ENCODE measurements at places on chromosomes 16 and 17.

- no peak for DNase-seq
Measured at GRCh38 chr16:11126399-11127054, 129.5 kb downstream of the SOCS1 start.

- no peak for DNase-seq
Measured at GRCh38 chr16:83233153-83233552, 574.6 kb upstream of the HSBP1 start.

DNA sequence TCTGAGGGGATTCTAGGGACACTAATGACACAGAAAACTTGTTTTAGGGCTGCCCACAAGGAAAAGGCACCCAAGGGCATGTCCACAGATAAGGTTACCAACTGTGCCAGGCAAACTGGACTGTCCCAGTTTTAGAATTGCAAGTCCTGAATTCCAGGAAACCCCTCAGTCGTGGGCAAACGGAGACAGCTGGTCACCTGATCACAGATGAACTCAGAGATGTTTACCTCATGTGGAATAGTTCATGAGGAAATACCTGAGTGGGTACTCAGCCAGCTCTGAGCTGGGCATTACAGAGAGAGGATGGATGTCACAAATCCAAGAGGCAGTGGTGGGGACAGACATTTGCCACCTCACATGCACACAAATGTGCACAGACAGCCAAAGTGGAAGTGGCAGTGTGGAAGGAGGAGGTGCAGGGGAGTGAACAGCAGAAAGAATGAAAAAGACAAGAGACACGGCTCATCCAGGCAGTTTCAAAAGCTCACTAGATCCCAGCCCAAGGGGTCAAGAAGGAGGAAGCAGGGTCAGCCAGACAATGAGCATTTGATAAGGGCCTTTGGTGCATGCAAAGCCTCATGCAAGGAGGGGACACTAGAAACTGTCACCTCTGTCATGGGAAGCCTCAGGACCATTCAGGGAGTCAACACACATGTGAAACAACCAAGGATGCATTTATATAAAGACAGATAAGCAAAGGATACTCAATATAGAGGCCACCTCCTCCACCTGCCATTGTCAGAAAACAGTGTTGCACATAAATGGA, 24.8 kb downstream of the TTLL6 start:
- DNase-seq: no peak

DNA sequence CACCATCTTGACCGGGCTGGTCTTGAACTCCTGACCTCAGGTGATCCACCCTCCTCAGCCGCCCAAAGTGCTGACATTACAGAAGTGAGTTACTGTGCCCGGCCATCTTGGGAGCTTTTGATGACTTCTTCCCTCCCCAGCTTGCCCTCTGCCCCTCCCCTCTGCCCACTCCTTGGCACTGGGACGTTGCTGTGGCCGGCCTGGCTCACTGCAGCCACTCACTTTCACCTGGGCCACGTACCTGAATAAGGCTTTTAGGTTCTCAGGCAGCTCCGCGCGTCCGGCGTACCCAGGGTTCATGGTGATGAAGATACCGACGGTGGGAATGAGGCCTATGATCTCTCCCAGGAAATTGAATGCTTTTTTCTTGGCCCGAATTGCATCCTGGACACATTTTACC, 81.6 kb downstream of the DNAH17 start:
- DNase-seq: no peak

- no peak for DNase-seq
Measured at GRCh38 chr16:84703681-84704080, 3.9 kb downstream of the USP10 start.

GRCh38 chr16:75230471-75231110, 11.8 kb downstream of the CTRB1 start:
- DNase-seq: no peak

DNA sequence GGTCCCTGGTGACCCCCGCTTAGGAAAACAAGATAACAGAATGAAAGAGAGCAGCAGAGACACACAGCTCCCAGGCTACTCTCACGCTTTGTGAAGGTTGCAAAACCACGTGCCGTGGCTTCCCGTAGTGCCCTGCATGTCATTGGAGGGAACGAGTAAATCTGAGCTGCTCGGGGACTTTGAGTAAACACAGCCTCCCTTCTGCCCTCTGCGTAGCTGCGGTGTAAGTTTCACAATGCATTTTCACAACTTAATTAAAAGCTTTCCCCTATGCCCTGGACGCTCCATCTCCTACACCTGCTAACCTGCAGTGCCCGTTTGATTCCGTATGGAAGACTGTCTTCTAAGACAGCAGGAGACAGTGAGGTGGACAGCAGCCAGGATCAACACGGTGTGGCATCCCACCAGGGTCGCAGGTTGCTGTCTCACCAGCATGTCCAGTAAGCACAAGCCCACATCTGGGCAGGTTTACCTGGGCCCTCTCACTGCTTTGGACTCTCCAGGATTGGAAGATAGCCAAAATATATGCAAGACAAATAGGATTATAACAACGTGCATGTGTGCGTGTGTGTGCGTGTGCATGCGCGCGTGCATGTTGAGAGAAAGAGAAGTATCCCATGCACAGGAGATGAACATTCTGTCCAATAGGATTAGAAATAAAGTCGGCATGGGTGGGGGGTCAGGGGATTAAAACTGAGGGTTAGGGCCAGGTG, 116.4 kb upstream of the RCVRN start:
- DNase-seq: peak; percentile 18

DNA sequence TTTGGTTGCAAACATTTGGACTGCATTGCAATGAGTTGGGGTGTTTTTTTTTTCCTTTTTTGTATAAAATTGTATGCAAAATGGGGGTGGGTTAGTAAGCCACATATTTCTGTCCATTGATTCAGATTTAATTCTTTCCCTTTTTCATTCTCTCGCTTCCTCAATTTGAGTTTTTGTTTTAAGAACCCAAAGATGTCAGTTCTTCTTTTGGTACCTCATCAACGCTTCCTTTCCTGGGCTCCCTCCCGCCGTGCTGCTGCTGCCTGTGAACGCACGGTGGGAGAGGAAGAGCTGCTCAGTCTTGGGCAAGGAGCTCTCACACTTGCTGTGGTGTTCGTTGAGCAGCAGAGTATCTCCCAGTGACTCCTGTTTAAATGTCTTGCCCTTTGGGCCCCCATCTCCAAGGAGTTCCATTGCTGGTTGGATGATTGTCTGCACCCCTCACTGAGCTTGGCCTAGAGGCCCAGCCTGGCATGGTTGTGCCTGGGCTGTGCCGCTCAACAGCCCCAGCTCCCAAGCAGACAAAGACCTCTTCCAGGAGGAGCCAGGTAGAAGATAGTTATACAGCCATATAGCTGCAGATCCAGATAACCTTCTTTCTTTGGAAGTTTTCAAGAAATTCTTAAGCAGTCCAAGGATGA, 13.6 kb downstream of the UBFD1 start:
- DNase-seq: no peak

DNA sequence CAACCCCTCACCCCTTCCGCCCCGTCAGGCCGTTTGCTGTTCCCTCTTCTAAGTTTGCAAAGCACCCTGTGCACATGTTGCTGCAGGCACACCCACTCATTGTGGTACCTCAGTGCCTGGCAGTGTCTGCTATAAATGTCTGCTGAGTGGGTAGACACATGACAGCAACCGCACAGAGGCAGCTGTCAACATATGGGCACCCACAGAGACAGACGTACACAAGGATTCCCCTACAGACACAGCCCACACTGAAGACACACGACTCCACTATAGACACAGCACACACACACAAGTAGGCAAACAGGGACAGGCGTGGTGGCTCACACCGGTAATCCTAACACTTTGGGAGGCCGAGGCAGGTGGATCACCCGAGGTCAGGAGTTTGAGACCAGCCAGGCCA, 17.8 kb upstream of the CRK start:
- DNase-seq: no peak

- DNase-seq: no peak
Measured at GRCh38 chr17:79006794-79007503, 2.6 kb downstream of the CANT1 start.

DNA sequence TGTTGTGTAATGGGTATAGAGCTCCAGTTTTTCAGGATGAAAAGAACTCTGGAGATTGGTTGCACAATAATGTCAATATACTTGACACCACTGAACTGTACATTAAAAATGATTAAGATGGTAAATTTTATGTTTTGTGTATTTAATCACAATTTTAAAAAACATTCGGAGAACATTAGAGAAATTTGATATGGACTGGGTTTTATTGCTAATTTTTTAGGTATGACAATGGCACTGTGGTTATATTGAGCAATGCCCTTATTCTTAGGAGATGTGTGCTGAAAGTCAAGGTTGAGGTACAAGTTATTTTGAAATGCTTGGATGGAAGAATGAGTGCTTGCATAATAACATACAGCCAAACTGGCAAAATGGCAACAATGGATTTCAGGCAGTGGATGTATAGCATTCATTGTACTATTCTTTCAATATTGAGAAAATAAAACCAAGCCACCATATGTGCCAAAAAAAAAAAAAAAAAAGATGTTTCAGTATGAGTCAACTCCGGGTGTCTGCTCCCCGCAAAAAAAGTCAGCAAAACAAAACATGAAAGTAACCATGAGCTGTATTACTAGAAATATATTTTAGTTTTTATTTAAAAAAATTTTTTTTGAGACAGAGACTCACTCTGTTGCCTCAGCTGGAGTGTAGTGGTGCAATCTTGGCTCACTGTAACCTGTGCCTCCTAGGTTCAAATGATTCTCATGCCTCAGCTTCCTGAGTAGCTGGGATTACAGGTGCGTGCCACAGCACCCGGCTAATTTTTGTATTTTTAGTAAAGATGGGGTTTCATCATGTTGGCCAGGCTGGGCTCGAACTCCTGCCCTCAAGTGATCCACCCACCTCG, 19.8 kb downstream of the HOXB1 start:
- no peak for DNase-seq

DNA sequence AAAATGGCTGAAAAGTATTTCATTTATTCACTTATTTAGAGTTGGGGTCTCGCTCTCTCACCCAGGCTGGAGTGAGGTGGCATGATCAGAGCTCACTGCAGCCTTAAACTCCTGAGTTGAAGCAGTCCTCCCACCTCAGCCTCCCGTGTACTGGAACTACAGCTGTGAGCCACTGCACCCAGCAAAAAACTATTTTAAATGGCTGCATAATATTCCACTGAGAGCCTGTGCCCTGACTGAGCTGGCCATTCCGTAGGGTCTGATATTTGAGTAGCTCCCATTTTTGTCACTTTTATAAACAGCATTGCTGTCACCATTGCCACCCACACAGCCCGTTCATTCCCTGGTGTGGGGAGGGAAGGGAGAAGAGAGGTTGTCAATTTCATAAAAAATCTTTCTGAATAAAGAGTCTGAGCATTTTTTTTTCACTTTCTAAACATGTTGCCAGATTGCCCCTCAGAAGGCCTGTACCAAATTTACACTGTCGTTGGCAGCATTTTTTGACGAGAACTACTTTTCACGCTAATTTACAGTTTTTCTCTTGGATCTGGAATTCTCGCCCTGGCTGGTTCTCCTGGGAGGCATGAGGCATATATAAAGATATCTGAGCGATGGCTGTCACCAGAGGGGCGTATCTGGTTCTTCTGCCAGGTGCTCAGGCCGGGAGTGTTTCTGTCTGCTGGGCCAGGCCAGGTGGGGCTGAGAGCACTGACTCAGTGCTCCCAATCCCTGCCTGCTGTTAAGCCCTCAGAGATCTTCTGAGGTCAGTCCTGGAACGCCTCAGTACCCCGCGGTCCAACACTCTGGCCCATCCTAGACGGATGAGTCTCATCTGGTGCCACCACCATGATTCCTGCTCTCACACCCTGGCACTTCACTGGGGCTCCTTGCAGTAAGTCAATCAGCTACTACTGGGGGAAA, 7.2 kb upstream of the KIFC3 start:
- DNase-seq: no peak

DNA sequence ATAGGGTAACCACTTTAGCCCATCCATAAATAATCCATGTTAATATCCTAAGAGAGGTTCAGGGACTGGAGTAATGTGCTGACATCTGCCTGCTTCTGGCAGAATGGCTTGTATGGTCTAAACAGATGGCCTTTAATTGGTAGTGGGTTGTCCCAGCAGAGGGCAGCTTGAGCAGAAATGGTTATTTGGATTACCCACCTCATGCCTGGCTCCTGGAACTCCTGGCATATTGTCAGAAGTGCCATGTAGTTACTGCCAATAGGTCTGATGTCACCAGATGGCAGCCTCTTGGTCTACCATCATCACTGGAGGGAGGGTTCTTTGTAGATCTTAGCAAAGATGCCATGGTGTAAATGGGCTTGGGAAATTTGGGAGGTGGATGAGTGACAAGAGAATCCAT, 157.5 kb upstream of the SOX9 start:
- no peak for DNase-seq

DNA sequence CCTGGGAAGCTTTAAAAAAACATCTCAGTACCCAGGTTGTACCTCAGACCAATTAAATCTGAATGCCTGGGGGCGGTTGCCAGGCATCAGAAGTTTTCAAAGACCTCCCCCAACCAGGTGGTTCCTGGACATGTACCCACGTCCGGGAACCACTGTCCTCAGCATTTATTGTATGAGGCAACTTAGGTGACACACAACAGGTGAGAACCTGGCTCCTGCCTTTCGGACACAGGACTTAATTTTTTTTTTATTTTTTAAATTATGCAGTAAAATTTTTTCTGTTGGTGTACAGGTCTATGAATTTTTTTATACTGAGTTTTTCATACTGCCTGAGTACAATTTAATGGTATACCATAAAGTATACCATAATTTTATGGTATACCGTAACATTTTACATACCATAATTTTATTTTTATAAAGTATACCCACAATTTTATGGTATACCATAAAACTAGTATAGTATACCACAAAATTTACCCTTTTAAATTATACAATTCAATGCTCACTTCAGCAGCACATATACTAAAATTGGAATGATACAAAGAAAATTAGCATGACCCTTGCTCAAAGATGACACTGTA, 38.7 kb upstream of the DHX8 start:
- DNase-seq: no peak

DNA sequence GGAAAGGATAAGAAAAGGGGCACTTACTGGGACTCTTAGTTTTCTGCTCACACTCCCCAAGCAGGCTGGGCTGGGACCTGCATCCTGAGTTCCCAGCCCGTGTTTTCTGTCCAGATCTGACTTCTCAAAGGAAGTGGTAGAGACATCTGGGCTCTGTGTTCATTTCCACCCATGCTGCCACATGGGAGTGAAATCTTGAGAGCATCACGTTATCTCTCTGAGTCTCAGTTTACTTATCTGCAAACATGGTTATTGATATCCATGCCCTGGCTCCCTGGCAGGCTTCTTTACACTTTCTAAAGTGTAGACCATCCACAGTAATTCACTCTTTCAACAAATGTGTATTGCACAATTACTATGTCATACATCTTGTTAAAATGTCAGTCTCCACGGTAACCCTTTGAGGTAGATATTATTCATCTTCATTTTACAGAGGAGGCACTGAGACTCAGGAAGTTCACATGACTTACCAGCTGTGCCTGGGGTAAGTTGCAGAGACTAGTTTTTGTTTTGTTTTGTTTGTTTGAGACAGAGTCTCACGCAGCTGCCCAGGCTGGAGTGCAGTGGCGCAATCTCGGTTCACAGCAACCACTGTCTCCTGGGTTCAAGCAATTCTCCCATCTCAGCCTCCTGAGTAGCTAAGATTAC, 3.4 kb downstream of the ZNF688 start:
- DNase-seq: no peak

DNA sequence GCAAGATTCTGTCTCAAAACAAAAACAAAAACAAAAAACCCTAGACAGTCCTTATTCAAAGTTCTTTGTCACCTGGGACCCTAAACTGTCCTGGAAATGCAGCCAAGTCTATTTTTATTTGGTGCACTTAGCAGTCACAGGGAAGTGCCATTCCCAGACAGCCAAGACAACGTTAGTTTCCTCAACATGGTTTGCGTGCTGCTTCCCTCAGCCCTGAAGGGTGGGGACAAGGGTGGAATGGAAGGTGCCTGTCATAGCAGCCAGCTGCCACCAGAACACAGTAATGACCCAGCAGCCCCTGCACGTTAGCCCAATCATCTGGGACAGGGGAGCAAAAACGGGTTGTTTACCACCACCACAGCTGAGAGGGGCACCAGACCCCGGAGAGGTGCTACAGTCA, 16.9 kb downstream of the CREBBP start:
- no peak for DNase-seq
